ENCODE measurements at places on chromosomes 6 and 20. TPM values are rescaled to one million over a fixed set of nuclear protein-coding genes. Genes with fewer than 3 reads are reported as not detected.

GRCh38 chr6:105220186-105220585 lies 40.4 kb upstream of the POPDC3 start:
- no peak for DNase-seq

The DDX43 gene
- total RNA-seq, result 0.49 TPM

DNA sequence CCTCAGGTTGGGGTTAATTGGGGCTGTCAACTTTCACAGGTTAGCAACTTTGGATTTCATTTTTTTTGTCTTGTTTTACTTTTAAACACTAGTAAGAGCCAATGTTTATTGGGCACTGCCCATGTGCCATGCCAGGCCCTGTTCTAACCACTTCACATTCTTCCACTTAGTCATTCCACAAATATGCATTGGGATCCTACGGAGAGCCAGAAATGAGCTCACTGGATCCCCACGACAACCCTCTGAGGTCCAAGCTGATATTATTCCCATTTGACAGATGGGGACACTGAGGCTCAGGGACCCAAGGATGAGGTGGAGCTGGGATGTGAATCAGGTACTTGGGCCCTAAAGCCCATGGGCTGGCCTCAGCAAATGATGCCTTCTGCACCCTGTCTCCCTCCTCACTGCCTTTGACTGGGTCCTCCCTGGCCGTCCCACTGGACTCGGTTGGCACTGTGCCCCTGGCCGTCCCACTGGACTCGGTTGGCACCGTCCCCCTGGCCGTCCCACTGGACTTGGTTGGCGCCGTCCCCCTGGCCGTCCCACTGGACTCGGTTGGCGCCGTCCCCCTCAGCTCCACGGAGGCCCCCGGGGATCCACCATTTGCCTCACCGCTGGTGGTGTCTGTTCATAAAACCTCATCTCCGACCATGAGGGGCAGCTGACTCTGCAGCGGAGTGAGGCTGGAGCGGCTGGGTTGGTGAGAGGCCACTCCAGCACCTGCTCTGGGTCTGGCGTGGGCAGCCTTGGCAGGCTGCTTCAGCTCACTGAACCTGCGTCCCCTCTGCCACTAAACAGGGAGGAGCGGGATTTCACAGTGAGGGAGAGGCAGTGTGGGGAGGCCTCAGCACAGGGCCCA lies 4.8 kb upstream of the PMEPA1 start:
- DNase-seq, result no peak

The WFDC5 gene
- not detected for total RNA-seq

The ME1 gene
- 0.19 TPM for total RNA-seq

DNA sequence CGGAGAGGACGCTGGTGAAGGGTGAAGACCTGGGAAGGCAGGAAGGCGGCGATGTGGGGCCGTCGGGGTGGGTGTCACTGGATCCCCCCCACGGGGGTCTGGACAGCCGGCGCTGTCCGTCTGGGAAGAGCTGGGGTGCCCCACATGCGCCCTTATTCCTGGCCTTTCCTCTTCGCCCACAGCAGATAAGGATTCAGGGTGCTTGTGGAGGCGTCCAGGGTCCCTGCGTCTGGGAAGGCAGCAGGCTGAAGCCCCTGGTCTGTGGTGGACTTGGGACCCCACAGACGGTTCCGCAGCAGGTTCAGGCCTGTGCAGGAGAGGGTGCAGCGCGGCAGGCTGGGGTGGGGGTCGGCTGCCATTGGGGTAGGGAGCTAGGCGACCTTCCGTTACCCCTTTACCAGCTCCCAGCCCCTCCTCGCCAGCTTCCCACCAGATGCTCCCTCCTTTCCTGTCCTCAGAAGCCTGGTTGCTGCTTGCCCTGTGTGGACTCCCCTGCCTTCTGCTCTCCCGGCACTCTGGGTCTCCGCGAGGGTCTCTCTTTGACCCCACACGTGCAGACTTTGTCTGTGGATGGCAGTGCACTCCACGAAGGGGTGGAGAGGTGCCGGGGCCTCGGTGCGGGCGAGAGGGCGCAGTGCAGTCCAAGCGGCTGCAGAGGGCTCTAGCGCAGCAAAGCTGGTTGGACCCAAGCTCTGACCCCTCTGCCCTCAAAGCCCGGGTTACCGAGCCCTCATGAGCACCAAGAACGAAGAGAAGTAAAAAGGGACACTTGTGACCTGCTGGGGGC lies 2.1 kb upstream of the GATA5 start:
- no peak for DNase-seq

DNA sequence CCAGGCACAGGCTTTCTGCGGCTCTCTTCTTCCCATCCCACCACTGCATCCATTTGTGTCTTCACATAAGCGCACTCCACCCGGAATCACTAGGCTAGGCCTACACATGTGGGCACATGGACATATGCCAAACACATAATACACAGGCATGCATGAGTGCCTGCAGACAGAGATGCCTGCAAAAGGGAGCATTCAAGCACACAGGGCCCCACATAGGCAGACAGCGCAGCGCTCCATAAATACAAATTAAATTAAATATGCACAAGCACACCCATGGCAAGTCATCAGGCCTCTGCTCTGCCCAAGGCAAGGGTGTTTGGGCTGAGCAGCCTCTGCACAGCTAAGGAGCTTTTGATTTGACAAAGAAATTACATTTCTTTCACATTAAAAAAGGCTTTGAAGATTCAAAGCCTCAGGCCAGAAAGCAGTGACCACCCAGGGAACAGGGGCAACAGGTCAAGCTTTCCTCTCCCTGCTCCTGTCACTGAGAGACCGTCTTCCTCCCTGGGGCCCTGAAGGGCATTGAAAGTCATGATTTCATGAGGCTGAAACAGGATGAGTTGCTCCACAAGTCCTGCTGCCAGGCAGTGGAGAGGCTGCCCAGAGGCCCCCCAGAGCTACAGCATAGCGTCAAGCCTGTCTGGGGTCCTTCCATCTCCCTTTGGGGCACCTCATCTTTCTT lies 134.2 kb upstream of the LRFN2 start:
- no peak for DNase-seq

The PLN gene
- total RNA-seq, result 0.20 TPM

- DNase-seq, result no peak
Observed at GRCh38 chr20:8244637-8245036, 112.6 kb downstream of the PLCB1 start.

GRCh38 chr6:252775-253535 lies 39.3 kb upstream of the DUSP22 start:
- DNase-seq, result no peak

- no peak for DNase-seq
Observed at GRCh38 chr20:23308908-23309307, 41.7 kb upstream of the NXT1 start.

The LGSN gene
- not detected for total RNA-seq

The SLC35F1 gene
- not detected for total RNA-seq

- no peak for DNase-seq
Observed at GRCh38 chr6:145457556-145457955, 277.8 kb downstream of the EPM2A start.

DNA sequence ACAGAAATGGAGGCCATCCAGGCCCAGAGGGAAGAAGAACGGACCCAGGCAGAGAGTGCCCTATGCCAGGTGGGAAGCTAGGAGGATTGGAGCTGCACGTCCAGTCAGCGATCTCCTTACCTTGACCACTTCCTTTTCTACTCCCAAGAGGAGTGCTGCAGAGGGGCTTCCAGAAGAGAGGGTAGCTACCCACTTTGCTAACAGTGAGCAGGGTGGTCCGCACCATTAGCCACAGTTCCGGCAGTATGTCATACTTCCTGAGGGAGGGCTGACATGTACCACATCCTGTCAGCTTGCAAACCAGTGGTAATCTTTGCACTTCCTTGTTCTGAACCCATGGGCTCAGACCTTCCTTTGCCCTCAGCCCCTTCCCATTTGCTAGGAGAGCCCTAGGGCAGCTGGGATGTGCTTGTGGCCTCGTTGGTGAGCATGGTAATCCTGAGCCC lies 35.4 kb downstream of the CEP250 start:
- peak; percentile 77 for DNase-seq

The DUSP15 gene
- not detected for total RNA-seq

The GSTA3 gene
- total RNA-seq, result not detected

DNA sequence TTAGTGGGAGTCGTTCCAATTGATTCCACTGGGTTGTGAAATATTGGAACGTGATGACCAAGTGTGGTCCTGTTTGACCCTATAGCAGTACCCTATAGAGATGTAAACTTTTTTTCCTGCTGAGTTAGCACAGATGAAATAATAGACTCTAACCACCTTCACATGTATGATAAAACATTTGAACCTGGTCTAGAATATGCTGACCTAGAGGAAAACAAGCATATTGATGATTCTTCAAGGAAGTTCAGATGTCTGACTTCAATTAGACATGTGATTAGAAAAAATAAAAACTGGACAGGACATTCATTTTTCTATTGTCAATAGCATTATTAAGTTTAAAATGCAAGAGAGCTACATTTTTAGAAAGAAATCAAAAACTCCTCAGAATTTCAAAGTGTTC lies 402.1 kb downstream of the ARHGAP18 start:
- DNase-seq, result no peak

DNA sequence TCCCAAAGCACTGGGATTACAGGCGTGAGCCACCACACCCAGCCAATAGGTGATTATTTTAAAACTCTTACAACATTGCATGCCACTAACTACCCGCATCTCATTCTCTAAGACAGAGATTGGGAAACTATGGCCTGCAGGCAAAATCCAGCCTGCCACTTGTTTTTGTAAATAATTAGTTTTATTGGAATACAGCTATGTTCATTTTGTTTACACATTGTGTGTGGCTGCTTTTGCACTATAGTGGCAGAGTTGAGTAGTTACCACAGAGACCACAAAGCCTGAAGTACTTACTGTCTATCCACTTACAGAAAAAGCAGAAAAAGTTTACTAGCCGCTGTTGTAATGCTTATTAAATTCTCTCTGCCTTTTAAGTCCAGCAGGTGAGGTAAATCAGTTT lies 16.4 kb upstream of the PKIG start:
- no peak for DNase-seq

GRCh38 chr6:24064832-24065231 lies 61.2 kb upstream of the NRSN1 start:
- DNase-seq, result no peak

DNA sequence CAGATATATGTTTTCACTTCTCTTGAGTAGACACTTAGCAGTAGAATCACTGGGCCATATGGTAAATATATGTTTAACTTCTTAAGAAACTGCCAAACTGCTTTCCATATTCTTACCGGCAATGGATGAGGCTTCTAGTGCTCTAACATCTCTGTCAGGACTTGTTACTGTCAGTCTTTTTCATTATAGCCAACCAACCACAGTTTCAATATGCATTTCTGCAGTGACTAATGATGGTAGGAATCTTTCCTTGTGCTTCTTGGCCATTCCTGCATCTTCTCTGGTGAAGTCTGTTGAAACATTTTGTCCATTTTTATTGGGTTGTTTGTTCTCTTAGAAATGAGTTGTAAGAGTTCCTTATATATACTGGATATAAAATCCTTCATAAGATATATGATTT lies 66.0 kb upstream of the SYNDIG1 start:
- DNase-seq, result no peak

The SLC22A7 gene
- total RNA-seq, result not detected

The OR2B6 gene
- total RNA-seq, result not detected

The CCN5 gene
- total RNA-seq, result not detected

The SMPDL3A gene
- total RNA-seq, result 0.27 TPM

DNA sequence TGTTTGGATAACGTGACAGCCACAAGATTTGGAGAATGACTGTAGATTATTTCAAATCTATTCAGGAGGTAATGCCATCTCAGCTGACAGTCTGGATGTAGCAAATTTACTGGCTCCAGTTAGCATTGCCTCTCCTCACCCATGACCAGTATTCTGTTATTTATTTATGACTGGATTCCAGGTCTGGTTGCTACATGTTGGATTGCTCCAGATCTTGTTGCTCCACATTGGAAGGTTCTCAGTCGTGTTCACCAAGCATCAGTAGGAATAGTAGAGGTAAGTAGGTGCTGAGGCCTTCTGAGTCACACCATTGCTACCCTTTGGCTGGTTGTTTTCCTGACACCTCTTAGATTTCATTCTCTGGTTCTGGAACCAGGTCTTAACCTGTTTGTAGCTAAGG lies 69.5 kb upstream of the ELOVL5 start:
- DNase-seq, result no peak

GRCh38 chr6:47163536-47163935 lies 121.4 kb upstream of the ADGRF1 start:
- no peak for DNase-seq

The TXLNB gene
- 0.92 TPM for total RNA-seq

The FHL5 gene
- not detected for total RNA-seq

The TRIM26 gene
- 40.1 TPM for total RNA-seq

DNA sequence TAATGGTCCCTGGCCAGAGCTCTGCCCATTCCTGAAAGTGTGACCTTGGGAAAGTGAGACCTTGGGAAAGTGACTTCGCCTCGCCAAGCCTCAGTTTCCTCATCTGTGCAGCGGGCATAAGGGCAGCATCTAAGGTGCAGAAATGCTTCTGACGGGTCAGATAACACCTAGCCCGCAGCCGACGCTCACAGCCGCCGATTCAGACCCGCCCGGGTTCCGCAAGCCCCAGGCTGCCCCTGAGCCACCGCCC lies 486 bp downstream of the FKBP1A start:
- DNase-seq, result no peak

GRCh38 chr6:111767752-111768430 lies 105.4 kb downstream of the FYN start:
- DNase-seq, result no peak

The PHF10 gene
- total RNA-seq, result 121 TPM

- DNase-seq, result no peak
Observed at GRCh38 chr6:4055420-4056041, 23.4 kb downstream of the FAM217A start.

- no peak for DNase-seq
Observed at GRCh38 chr6:144947398-144947976, 662.4 kb downstream of the UTRN start.

- no peak for DNase-seq
Observed at GRCh38 chr20:46062621-46063020, 27.1 kb downstream of the NCOA5 start.

DNA sequence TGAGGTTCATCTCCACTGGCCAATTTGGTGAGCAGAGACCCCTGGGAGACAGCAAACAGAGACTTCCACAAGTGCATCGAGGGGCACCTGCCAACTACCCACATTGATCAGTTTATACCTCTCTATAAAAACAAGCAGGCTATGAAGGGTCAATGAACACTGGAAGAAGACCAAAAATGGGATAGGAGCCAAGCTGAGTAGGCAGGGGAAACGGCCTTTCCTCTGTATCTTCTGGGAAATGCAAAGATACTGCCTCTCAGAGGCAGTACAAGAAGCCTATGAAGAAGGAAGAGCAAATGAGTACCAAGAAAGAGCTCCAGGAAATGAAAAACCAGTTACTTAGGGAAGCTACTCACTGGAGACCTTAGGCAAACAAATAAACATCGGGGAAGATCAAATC lies 247.7 kb downstream of the GMDS start:
- no peak for DNase-seq

The DSTN gene
- total RNA-seq, result 28.7 TPM

DNA sequence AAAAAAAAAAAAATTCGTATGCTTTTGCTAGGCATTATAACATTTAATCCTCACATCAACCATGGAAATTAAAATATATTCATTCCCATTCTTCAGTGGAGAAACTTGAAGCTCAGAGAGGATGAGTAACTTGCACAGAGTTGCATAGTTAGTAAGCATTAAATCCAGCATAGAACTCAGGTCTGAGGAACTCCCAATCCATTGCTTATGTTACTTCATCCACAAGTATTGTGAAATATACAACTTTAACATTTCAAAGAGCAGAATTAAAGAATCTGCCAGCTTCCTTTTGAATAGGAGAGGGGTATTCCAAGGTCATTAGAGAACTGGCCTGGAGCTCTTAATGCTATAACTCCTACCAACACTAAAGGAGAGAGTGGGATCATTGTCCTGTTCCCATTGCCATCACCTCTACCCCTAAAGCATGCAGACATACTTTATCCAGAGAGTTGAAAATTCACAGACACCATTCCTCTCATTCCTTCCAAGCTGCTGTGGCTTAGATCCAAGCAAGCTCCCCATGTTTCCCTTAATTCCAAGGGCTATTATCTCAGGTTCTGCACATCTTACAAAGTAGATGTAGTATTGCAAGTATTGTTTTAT lies 91.9 kb downstream of the FLRT3 start:
- DNase-seq, result no peak
